ENCODE measurements at places on chromosomes 12 and 14.
A peak's percentile ranks its signal among the peaks of the same experiment; 100 is the strongest.

GRCh38 chr14:81166121-81166520 is 54.6 kb downstream of the GTF2A1 start:
- DNase-seq: no peak

DNA sequence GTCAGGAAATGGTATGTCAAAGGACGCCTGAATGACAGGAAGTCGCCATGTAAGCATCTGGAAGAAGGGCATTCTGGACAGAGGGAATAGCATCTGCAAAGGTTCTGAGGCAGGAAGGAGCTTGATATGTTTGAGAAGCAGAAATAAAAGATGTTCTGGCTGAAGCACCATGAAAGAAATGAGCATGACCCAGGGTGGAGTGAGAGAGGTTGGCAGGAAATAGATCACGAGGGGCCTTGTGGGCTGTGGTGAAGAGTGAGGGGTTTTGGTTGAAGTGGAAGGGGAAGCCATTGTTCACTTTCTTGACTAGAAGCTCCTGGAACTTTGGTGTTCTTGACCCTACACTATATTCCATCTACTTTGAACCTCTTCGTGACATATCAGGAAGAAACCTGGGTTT is 99.4 kb upstream of the PARP11 start:
- no peak for DNase-seq

- no peak for DNase-seq
Observed at GRCh38 chr12:53505555-53506449, 1.5 kb downstream of the NPFF start.

GRCh38 chr12:10747730-10748129 is 24.6 kb upstream of the YBX3 start:
- no peak for DNase-seq

DNA sequence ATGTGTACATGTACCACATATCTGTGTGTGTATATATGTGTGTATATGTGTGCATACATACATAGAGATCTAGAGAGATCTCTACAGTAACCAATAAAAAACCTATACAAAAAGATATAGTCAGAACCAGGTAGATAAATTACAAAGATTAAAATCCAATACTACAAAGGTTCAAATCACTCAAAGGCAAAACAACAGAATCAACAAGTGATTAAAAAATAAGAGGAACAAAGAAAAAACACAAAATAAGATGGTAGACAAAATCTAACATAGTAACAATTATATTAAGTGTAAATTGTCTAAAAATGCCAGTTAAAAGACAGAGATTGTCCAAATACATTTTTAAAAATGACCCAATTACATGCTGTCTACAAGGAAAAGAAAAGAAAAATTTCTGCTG is 83.6 kb downstream of the R3HDM2 start:
- no peak for DNase-seq

DNA sequence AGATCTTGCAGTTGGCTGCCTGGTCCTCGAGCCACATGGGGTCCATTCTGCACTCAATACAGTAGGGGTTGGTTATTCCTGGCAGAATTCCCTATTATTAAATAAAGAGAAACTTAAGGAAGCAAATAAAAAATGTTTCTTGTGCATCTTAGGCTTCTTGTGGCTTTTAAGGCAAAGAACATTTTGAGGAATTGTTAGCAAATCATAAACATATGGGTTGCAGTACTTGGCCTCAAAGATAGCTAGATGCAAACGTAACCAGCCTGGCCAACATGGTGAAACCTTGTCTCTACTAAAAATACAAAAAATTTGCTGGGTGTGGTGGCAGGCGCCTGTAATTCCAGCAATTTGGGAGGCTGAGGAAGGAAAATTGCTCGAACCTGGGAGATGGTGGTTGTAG is 50.8 kb upstream of the KCNA5 start:
- no peak for DNase-seq

DNA sequence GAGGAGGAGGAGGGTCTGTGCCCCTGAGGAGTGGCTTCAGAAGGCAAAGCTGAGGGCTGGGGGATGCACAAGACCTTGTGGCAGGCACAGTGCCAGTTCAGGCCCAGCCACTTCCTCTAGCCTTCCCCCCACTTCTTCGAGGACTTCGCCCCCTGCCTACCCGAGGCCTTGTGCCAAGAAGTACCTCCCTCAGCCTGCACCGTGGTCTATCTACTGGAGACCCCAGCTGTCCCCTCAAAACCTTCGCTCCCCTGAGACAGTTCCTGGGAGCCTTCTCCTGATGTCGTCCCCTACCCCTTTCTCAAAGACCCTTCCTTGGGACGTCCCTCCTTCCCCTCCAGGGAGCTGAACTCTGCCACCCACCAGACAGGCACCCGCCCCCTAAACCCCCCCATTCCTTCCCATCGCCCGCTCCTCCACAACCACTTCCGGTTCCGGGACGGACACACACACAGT is 604 bp downstream of the ZNF384 start:
- DNase-seq: no peak

DNA sequence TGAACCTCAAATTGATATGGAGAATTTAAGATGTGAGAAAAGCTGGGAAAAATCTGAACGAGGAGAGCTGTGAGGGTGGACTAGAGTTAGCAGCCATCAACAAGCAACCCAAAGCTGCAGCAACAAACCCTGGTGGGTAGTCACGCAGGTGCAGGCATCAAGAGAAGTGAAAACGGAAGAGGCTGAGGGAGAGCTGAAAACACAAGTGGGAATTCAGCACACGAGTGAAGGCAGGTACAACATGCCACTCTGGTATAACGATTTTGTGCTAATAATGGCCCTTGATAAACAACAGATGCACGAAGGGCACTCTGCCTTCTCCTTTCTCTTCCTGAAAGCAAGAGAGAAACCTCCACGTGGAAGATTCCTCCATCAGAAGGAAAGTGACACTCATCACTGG is 11.5 kb downstream of the TCL1B start:
- DNase-seq: no peak

DNA sequence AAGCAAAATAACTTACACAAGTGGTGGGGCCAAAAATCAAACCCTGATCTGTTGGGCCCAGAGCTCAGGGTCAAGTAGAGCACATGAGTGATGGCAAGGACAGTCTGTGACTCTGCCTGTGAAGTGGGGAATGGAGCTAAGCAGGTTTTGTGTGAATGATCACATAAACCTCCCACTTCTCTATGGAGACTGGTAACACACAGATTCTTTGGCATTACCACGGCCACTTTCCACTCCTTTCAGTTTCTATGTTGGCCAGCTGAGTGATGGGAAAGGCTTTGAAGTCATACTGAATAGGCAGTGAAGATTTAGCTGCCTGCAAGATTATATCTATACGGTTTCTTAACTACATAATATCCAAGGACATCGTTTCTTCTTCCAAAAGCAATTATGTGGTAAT is 97.9 kb downstream of the ARMH4 start:
- DNase-seq: no peak

GRCh38 chr12:1616233-1617066 is 12.6 kb upstream of the WNT5B start:
- no peak for DNase-seq

GRCh38 chr14:52055167-52055566 is 13.7 kb downstream of the NID2 start:
- no peak for DNase-seq

DNA sequence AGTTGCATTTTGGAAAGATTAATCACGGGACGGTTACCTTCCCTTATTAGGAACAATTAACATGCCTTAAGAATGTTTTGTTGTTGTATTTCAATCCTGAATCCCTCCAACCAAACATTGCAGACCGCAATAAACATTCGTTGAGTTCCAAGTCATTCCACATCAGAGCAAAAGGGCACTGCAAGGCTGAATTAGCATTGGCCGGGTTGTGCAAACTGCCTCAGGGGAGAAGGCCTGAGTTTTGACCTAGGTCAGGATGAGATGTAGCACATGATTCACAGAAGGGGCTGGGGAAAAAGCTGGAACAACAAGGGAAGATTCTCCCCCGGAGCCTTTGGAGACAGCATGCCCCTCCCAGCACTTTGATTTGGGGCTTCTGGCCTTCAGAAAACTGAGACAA is 82.1 kb upstream of the BDKRB2 start:
- DNase-seq: no peak

DNA sequence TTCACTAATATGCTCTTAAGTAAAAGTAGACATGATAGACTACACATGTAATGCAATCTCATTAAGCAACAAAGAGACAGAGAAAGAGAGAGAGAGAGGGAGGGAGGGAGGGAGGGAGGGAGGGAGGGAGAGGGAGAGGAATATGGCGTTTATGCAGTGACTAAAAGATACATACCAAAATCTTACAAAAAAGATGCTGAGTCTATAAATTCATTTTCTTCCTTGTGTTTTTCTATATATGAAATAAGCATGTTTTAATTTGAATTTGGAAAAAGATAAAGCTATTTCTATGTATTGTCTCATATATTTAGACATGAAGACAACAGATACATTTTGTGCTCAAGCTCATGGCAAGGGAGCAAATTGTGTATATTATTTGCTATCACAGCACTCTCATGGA is 44.1 kb downstream of the LRFN5 start:
- no peak for DNase-seq

DNA sequence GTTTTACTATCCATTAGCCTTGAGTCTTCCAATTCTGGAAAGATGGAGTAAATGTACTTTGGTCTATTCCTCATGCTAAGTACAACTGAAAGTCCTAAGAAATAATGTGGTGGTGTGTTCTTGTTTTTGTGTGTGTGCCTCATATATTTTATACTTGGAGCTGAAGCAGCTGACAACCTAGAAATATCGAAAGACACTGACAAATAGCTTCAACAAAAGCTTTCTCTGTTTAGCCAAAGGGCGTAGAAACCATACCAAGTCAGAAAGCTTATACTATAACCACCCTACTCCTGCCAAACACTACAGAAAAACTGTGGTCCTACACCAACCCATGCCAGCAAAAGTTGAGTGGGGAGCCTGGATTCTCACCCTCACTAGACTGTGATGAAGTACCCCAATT is 188.4 kb downstream of the GPHN start:
- no peak for DNase-seq

DNA sequence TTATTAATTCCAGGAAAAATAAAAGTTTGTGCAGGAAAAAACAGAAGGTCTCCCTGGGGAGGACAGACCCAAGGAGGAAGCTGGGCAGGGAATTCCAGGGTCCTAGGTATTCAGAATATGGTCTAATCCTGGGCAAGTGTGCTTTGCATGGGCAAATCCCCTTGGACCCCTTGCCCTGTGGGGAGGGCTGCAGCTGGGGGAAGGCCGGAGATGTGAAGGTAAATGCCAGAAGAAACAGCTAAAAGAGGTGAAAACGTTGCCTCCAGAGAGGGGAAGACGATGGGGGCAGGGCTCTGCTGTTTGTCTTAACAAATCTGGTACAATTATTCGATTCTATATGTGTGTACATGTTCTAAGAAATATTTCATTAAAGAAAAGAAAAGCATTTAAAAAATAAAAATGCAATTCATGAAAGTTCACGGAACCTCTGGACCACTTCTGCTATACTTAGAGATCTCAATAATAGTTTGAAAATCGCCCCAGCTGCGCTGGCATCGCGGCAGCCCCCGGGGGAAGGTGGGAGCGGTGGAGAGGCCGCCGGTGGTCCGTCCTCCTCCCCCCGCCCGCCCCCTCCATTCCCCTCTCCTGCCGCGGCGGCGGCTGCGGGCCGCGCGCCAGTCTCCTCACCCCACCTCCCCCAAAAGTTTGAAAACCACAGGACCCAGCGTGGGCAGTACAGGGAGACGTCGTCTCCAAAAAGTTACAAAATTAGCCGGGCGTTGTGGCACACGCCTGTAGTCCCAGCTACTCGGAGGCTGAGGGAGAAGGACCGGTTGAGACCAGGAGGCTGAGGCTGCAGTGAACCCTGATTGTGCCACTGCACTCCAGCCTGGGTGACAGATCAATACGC is 1.5 kb upstream of the PRPF40B start:
- peak; percentile 25 for DNase-seq

DNA sequence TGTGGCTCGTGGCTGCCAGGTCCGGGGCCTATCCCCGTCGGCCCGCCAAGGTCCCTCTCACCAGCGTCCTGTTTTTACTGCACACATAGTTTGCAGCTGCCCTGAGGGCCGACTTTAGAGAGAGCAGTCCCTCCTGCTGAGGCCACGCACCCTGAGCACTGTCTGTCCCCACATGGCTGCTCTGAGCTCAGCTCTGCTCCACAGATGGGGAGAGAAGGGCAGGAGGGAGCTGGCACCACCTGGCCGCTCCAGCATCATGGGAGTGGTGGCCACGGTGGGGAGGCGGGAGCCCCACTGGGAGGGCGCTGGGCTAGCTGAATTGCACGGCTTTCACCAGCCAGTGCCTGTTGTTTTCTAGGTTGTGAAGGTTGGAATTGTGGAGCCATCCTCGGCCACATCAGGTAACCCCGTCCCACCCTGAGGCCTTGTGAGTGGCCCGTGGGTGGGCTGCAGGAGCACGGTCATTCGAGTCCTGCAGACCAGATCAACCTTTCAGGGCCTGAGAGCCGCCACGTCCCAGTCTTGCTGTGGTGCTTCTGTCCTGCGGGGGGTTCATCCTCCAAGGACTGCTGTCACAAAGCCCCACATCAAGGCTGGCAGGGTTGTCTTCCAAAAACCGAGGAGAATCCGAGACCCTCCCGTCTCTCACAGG is 7.4 kb upstream of the TEX22 start:
- no peak for DNase-seq

- no peak for DNase-seq
Observed at GRCh38 chr12:91926848-91927247, 218.8 kb downstream of the BTG1 start.

GRCh38 chr12:101710288-101710687 is 12.8 kb downstream of the CHPT1 start:
- no peak for DNase-seq

- no peak for DNase-seq
Observed at GRCh38 chr14:52071675-52072074, 2.8 kb upstream of the NID2 start.

DNA sequence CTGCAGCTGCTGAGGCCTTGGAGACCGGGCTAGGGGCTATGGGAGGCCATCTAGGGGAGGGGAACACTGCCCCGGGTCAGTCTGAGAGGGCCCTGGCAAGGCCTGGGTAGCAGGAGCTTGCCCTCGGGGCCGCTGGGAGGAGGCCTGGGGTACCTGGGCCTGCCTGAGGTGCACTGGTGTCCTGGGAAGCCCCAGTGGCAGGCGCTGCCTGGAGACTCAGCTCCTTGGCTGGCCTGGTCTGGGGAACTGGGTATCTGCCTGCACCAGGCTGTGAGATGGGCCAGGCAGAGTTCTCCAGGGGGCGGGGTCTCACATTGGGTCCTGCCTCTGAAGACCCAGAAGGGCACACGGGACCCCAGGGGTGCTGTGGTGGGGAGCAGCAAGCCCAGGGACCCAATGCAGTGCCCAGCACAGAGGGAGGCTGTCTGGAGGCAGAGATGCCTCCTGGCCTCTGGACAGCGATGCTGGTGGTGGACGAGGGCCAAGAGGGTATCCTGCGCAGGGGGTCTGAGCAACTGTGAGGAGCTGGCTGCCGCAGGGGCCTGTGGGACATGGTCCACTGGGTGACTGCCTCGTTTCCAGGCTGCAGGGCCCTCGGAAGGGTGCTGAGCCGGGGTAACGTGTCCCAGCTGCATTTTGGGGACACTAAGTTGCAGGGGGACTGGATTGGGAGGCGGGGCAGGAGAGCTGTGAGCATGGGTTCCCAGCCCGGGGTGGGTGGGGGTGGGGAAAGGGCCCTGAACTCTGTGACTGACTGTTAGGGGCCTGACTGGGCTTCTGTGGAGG is 7.4 kb upstream of the MTA1 start:
- no peak for DNase-seq

All from natural killer cell treated with Interleukin-12 subunit alpha and Interleukin-12 subunit beta and Interleukin-15 and Interleukin-18, amount 100 ng/mL, for 72 hours (primary cell).